GM04504 (cell line): ENCODE measurements at places on chromosomes 6 and 20.

DNA sequence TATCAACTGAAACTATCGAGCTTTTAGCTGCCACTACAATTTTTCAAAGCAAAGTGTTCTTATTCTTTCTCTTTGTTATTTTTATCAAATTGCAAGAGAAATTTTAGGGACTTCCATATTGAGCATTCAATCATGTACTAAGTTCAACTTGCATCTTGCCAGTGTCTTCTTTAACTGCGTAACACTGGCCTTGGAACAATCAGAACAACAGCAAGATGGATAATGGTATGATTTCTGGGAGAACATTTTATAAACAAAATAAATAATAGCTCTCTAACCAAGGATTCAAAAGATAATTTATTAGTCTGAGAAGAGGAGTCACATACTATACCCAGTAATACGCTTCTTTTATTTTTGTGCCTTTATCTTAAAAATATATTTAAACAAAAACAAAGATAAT is 168.0 kb downstream of the ISM1 start:
- no peak for DNase-seq

DNA sequence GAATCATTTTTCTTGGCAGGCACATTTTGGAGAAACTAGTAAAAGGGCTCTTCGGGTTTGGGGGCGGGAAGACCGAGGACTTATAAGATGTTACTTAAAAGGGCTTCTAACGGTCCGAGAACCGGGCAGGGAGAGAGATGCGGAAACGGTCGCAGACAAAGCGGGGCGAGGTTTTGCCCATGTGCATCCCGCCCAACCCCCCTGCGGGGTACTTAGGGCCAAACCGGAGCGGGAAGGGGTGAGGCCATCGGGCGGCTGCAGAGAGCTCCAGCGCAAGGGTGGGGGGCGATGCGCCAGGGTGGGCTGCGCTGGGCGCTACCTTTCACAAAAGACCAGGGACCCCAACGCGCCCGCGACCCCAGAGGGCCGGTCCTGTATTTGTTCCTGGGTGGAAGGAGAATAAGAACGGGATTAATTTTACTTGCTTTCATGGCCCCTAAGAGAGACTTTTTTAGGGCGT is 616 bp downstream of the TUBB start:
- no peak for DNase-seq

GRCh38 chr6:112990971-112991370 is 643.8 kb downstream of the RFPL4B start:
- DNase-seq, result no peak

DNA sequence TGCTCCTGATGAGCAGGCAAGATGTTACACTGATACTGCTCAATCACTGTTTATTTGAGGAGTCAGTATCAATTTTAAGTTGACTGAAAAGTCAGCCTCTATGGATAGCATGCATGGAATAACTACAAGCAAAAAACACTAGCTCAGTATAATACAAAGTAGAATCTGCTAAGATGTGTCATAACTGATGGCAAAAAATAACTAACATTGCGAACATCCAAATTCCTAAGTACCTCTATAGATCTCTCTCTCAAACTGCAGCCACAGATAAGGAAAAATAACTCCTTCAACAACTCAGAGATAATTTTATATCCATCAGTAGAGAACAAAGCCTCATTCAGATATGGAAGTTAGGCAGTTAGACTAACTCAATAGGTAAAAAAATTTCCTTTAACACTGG is 16.3 kb downstream of the HDAC2 start:
- no peak for DNase-seq

GRCh38 chr6:113562248-113562647 is 294.9 kb upstream of the MARCKS start:
- no peak for DNase-seq

GRCh38 chr6:21159465-21159864 is 434.1 kb upstream of the SOX4 start:
- DNase-seq, result no peak

GRCh38 chr6:168093071-168093505 is 14.1 kb upstream of the FRMD1 start:
- DNase-seq, result no peak

DNA sequence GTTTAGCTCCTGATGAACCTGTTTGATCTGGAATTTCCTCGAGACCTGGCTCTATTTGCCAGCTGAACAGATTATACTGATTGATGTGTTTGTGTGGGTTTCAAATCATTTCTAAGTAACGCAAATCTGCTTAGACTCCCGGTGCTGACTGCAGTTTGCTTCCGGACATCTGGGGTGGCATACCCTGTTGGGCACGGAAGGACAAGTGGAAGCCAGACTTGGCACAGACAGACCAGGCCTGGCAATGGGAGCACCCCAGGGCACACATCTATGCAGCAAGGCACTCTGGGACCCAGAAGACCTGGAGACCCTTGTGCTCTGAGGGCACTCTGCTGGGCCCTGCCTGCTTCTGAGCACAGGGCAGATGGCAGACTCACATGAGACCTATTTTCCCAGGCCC is 433.7 kb upstream of the CHD6 start:
- no peak for DNase-seq

GRCh38 chr20:6533351-6533750 is 234.1 kb upstream of the BMP2 start:
- DNase-seq, result peak; percentile 32

GRCh38 chr20:38119446-38119845 is 45.6 kb downstream of the TGM2 start:
- DNase-seq, result no peak

DNA sequence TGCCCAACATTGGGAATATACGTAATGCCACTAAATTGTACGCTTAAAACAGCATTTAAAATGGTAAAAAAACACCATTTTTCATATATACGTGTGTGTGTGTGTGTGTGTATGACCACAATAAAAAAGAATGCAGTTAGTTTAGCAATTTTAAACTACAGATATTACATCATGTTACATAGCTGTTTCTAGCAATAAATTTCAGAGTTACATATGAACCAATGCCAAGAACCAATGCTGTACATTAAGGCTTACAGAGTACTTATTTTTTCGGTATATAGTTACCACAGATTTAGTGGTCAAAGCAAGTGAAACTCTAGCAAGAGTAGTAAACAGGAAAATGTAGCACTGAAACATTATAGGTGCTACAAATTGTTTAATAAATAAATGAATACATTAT is 119.3 kb downstream of the PDE10A start:
- DNase-seq, result no peak

DNA sequence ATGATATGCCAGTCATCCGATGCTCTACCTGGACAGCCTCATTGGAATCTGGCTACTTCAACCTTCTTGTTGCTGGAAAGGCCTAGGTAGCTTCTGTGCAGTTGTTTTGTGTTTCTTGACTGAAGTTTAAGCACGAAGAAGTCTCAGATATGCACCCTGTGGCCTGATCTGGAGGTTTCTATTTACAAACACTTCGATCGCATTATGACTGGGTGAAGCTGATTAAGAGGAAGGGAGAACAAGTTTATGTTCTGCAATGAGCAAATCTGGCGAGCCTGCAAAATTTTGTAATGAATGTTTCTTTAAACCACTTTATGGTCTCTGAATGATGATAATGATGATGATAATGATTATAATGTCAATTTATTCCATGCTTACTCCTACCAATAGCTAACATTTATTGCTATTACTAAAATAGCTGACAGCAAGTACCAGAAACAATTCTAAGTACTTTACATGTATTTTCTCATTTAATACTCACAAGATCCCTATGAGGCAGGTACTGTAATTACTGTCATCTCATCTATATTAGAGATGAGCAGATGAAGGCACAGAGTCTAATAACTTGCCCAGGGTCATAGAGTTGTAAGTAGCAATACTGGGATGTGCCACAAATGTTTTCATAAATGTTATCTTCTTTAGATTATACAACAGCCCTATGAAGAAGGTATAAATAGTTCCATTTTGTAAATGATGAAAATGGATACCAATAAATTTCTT is 126.1 kb upstream of the UST start:
- DNase-seq, result no peak

- no peak for DNase-seq
Measured at GRCh38 chr20:3213226-3213625, 3.9 kb downstream of the ITPA start.

DNA sequence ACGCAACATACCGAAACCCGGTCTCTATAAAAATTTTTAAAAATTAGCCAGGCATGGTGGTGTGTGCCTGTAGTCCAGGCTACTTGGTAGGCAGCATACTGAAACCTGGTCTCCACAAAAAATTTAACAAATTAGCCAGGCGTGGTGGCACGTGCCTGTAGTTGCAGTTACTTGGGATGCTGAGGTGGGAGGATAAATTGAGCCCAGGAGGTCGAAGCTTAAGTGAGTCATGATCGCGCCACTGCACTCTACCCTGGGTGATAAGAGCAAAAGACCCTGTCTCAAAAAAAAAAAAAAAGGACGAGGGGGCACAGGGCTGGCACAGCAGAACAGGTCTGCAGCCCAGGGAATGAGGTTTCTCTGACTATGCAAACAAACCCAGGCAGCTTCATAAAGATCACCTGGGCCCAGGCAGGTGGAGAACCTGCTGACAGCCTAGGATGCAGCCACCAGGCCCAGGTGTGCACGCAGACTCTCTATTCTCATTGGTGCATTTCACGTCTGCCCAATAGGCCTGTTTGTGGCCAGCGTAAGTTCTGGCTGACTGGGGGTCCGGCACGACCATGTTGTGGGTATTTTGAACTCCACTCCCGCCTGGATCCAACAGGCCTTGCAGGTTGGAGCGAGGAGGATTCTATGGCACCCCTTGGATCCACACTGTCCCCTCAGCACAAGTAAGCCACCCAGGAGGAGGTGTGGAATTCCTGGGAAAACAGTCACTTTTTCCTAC is 204.5 kb downstream of the PREX1 start:
- DNase-seq, result no peak

DNA sequence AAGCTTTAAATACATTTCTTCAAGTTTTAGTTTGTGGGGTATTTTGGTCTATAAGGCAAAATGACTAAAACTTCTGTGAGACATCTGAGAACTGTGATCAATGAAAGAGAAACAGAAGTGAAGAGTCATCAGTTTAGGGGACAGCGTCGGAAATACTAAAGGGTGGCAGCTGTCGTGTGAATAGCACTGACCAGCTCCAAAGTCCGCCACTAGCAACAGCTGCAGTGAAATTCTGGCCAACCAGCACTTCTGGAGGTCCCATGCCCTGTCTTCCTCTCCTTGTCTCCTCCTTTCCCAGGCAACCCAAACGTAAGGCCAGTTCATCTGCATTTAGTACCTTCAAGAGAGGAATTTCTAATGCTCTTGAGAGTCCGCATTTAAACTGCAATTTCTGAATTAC is 87.5 kb downstream of the DACT2 start:
- no peak for DNase-seq

DNA sequence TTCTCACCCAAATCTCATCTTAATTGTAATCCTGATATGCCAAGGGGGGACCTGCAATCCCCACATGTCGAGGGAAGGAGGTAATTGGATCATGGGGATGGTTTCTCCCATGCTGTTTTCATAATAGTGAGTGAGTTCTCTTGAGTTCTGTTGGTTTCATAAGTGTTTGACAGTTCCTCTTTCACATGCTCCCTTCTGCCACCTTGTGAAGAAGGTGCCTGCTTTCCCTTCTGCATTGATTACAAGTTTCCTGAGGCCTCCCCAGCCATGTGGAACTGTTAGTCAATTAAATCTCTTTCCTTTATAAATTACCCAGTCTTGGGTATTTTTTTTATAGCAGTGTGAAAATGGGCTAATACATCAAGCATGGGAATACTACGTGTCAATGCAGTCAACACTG is 925.0 kb upstream of the MAN1A1 start:
- no peak for DNase-seq

DNA sequence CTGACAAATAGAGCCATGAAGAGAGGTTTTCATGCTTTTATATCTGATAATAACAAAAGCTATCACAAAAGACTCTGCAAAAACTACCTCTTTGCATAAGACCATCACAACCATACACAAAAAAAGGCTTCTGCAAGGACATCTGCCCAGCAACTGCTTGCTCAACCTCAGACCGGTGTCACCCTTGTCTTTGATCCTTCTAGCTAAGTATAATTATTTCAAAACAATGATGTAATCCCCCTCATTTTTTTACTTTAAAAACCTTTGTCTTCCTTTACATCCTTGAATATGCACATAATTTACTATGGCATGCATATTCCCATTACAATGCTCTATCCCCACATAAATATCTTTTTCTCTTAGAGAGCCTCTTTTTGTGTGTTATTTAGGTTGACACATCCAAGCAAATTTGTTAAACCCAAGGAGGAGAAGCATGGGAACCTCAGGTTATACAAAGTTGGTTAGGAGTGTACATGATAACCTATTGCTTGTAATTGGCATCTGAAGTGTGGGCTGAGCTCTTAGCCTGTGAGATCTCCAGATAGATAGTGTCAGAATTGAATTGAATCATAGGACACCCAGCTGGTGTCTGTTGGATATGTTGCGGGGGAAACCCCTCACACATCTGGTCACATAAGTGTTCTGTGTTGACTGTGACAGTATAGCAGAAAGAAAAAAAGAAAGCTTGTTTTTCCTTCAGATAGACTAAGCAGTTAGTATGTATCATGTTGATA is 20.7 kb upstream of the CGA start:
- DNase-seq, result no peak

DNA sequence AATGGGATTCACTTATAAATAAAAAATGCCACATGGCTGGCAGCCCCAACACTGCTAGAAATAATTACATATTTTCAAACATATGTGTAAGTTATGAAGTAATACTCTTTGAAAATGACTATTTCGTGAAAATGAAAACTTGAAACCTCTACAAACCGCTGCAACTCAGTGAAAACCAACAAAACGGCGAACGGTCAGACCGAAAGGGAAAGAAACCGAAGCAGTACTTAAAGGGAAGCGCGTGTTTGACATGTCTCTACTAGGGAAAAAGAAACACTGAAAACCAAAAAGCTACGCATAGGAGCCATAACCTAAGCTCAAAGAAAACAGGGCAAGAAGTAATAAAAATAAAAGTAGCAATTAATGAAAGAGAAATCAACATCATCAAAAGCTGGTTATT is 121.0 kb upstream of the GGTLC1 start:
- DNase-seq, result no peak

DNA sequence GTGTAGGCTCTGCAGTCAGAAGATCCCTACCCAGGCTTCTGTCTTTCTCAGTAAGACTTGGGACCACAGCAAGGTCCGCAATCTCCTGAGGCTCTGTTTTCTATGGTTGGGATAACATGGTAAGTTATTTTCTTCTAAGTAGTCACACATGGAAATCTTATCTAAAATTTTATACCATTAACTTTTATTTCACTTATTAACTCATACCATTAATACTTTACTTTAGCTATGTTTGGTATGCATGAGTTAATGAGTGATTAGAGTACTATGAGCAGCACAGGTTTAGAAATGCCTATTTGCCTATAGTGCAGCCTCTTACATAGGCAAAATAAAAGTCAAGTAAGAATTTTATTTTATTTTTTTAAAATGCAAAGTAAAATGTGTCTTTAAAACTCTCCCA is 27.2 kb downstream of the GINM1 start:
- no peak for DNase-seq

DNA sequence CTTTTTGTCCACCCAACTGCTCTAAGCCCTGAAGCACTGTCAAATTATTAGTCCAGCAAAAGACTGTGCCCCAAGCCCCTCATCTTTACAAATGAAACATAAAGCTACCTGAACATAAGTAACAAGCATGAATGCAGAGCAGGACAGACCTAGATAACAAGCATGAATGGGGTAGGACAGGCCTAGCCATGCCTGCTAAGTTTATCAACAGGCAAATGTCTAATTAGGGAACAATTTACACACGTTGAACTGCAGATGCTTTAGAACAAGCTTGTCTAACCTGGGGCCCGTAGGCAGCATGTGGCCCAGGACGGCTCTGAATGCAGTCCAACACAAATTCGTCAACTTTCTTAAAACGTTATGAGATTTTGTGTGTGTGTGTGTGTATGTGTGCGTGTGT is 13.6 kb downstream of the FBXO30 start:
- no peak for DNase-seq

- no peak for DNase-seq
Measured at GRCh38 chr6:28506807-28507475, 8.7 kb downstream of the GPX6 start.
